ENCODE measurements at places on chromosomes 6 and 20.

GRCh38 chr6:6008648-6009421, 2.1 kb upstream of the NRN1 start:
- DNase-seq = peak; percentile 69

DNA sequence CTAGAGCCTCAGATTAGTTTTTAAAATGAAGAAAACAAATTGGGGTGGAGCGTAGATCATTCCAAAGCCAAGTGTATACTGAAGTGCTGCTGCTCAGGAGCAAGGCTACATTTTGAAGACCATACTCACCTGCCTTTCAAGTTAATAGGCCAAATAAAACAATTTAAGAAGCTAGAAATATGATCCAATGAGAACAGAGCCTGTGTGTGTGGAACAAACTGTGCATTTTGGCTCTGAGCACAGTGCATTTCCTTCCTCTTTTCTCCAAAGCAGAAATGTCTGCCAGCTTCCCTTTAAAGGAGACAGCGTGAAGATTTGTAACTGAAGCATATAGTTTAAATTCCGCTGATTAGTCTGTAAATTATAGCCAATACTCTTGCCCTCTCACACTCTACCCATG, 3.2 kb upstream of the IFNGR1 start:
- no peak for DNase-seq

GRCh38 chr20:54199721-54200176, 8.1 kb upstream of the PFDN4 start:
- peak; percentile 82 for DNase-seq

DNA sequence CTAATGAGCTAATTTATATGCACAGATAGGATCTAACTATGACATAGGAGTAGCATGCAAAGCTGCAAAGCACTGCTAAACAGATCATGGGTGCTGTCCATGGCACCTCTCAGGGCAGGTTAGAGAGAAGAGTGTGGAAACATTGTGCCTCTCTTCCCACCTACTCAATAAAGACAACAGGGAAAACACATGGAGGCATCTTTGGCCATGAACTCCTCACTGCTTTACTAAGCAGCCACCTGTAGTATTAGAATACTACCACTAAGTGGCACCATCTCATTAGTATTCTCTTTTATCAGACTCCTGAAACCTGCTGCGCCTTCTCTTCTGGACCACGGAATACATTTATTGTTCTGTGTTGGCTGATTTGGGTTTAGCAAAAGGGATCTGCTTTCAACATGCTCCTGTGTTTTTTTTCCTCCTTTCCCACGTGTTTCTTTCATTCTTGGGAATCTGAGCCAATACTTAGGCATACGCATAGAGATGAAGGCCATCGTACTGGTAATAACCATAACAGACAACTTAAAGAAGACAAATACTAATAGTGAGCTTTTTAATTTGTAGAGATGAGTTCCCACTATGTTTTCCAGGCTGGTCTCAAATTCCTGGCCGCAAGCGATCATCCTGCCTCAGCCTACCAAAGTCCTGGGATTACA, 9.4 kb upstream of the HDDC2 start:
- DNase-seq = peak; percentile 74

DNA sequence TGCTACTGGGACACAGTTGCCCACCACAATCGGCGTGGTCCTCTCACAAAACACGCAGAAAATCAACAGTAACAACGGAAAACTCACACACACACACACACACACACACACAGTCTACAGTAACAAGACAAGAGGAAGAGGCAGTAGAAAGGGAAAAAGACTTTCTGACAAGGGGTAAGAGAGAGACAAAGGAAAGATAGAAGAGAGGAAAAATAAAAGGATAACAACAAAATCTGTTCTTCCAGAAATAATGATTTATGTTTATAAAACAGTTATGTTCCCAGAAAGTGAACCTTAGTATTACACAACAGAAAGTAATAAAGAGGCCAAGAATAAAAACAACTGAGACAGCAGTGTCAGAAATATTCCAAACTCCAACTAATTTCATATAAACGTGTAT, 2.9 kb downstream of the RANBP9 start:
- no peak for DNase-seq

DNA sequence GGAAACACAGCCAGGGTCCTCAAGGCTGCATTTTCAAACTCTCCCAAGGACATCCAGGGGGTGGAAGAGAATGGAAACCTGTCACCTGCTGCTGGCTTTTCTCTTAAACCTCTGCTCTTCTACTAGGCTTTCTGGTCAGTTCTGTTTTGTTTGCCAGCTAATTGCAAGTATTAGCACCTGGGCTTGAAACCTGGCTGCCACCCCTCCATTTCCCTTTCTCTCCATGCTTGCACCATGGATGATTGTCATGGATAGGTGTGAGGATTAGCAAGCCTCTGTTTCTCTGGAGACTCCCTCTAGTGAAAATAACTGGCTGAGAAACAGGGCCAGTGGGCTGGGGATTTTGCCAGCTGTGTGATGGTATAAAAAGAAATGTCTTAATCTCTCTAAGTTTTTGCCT, 33.0 kb upstream of the GPR6 start:
- DNase-seq = no peak

DNA sequence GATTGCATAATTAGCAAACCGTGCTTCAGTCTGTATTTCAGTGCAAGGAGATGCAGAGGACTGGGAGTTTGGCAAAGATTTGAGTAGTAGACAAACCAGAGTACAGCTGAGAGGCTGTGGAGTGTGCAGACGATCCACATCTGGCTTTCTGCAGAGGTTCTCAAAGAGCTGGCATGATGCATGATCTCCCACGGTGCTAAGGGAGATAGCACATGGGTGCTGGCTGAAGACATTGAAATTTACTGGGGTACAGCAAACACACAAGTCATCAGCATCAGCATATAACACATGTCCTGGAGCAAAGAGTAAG, 79.0 kb upstream of the FAM184A start:
- DNase-seq = no peak

DNA sequence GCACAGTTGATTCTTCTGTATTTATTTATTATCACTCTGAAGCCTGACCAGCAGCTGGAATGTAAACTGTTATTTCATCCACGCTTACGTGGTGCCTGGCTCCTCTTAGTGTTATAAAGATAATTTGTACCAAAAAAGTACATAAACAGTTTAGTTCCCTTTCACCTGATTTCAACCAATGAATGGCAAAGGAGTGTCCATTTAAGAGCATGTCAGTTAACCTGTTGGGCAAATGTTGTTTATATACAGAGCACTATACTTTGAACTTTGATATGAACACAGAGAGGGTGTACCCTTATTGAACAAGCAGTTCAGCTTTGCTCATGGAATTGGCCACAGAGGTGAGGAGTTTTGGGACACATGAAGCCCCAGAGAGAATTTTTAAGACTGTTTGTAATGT, 7.2 kb upstream of the CTCFL start:
- DNase-seq = no peak
